ENCODE measurements at places on chromosomes 6 and 20.

- DNase-seq = no peak
Observed at GRCh38 chr6:154468760-154469159, 41.7 kb downstream of the CNKSR3 start.

DNA sequence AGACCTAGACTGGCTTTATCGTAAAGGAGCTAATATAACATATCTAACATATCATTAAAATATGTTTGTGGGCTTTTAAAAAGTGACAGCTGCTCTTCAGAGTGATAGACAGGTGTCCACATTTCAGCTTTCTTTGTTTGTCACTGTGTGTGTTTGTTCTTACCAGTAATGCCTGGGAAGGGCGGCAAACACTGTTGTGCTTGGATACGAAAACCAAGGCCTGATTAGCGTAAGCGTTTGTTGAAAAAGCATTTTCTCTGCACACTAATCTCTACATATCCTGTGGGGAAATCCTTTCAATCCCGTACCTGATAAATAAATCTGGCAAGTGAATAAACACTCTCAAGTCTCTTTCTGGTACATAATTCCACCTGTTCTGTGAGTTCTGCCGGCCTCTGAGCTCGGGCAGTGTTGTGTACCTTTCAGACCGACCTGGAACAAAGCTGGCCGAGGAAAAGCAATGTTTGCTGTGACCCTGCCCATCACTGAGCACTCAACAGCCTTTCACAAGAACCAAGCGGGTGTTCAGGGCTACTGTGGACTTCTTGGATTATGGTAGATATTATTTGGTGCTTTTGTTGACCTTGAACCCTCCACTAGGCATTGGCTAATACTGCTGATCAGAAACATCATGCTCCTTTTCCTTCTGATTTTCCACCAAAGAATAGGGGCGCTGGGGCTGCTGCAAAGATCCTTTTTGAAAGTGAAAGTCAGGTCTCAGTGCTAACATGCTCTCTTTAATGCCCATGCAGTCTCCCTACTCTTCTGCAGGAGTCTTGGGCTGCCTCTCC lies 100.4 kb downstream of the CD83 start:
- DNase-seq = no peak

DNA sequence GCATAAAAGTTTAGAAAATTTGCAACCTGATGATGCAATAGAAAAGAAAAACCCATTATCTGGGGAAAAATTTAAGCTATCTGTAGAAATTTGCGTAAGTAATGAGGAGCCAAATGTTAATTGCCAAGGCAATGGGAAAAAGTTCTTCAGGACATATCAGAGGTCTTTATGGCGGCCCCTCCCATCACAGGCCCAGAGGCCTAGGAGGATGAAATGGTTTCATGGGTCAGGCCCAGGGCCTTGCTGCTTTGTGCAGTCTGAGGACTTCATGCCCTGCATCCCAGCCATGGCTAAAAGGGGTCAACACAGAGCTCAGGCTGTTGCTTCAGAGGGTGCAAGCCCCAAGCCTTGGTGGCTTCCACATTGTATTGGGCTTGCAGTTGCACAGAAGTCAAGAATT lies 582.8 kb downstream of the COL12A1 start:
- no peak for DNase-seq

- DNase-seq = no peak
Observed at GRCh38 chr6:167236239-167236571, 54.9 kb upstream of the UNC93A start.

DNA sequence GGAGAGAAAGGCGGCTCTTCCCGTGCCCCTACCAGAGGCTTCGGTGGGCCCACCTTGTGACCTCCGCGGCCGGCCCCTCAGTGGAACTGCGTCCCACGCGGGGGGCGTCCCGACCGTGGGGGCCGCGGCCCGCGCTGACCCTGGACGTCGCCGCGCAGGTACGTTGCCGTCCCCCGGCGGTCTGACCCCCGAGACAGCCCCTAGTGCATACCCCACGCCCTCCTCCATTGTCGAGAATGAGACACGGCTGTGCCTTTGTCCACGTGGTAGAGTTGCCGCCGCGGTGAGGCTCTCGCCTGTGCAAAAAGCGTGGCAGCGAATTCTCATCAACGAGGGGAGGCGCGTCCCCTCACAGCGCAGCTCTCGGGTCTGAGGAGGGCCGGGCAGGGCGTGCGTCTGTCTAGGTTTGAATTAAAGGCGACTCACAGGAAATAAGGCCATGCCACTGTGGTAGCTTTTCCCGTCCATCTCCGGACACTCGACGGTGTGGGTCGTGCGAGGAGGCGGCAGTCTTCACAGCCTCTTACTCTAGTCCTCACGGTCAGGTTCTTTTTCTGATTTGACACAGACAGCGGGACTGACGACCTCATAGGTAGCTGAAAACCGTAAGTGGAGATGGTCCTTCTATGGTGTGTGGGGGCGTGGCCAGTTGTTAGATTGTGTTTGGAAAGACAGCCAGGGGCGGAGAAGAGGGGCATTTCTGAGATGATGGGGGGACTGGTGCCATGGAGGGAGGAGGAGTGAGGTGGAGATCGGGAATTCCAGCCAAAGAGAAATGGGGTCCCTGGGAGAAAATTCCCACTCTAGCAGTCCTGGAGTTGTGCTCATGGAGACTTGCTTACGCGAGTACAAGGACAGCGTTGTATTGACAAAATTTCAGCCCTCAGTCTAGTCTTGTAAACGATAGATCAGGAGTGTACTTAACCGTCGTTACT lies 580 bp downstream of the NXT1 start:
- DNase-seq = no peak

GRCh38 chr6:17967668-17968518 lies 19.5 kb downstream of the KIF13A start:
- no peak for DNase-seq

DNA sequence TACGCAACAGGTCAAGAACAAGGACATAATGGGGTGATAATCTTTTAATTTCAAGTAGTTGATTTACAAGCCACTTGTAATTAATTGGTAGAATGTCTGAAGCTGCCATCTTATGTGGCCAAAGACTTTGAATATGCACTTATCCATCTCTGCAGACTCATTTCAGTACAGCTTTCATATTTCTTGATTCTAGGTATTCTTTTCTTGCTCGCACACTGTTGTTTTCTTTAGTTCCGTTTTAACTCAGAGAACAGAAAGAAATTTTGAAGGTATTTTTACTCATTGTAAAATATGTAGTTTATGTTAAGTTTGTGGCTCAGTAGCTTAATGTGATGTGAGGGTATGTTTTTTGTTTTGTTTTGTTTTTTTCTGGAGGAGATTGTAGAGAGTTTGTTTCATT lies 73.9 kb downstream of the UBR2 start:
- DNase-seq = no peak

DNA sequence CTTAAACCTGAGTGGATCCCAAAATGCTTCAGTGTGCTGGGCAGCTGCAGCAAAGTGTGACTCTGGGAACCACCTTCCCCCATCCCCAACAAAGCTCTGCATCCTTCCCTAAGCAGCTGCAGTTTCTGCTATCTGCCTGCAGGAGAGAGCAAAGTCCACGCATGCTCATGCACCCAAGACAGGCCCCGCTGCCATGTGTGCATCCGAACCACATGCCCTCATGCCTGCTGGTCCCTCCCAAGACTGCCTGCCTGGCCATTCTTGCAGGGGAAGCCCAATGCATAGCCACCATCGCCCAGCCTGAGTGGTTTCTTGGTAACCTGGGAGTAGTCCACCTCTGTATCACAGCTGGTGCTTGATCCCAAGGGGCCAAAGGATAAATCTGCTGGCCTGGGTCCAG lies 94.3 kb upstream of the OLIG3 start:
- no peak for DNase-seq

GRCh38 chr6:134663356-134663755 lies 286.5 kb downstream of the ALDH8A1 start:
- DNase-seq = no peak

- DNase-seq = no peak
Observed at GRCh38 chr6:115704028-115704427, 356.7 kb downstream of the FRK start.

- DNase-seq = no peak
Observed at GRCh38 chr6:44699082-44699481, 311.6 kb downstream of the CDC5L start.

- DNase-seq = no peak
Observed at GRCh38 chr6:169626649-169627048, 75.2 kb downstream of the WDR27 start.

DNA sequence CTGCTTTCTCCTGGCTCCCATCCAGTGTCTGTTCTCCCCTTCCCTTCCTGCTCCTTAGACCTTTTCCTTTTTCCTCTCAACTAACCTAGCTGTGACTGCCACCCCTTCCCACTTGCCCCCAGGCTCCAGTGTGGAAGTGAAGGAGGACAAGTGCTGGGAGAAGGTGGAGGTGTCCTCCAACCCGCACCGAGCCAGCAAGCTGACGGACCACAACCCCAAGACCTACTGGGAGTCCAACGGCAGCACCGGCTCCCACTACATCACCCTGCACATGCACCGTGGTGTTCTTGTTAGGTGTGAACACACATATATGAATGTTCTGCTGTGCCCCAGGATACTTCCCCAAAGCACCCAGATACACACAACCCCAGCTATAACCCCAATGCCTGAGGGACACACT lies 18.5 kb downstream of the CUL9 start:
- DNase-seq = no peak

- DNase-seq = no peak
Observed at GRCh38 chr20:56986931-56987720, 279.3 kb downstream of the BMP7 start.

GRCh38 chr6:113078791-113079190 lies 731.7 kb downstream of the RFPL4B start:
- DNase-seq = no peak

- peak; percentile 24 for DNase-seq
Observed at GRCh38 chr20:4973330-4974097, 27.8 kb downstream of the SLC23A2 start.

- no peak for DNase-seq
Observed at GRCh38 chr6:36075656-36076055, 48.0 kb downstream of the MAPK14 start.

- DNase-seq = peak; percentile 61
Observed at GRCh38 chr6:36241728-36242127, 28.1 kb upstream of the PNPLA1 start.

- DNase-seq = no peak
Observed at GRCh38 chr6:116945809-116946208, 68.8 kb downstream of the RFX6 start.

DNA sequence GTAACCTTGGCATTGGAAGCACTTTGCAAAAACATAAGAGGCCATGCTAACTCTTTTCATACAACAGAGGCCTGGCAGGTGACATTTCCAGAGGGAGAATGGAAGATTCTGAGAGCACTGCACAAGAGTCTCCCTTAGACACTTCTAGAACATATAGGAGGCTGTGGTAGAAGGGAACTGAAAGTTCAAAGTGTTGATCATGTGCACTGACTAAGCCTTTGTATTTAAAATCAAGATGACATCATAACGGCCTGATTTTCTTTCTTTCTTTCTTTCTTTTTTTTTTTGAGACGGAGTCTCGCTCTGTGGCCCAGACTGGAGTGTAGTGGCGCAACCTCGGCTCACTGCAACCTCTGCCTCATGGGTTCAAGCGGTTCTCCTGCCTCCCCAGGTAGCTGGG lies 26.8 kb upstream of the DNAAF9 start:
- DNase-seq = no peak

GRCh38 chr20:5557123-5557522 lies 193.1 kb upstream of the SHLD1 start:
- peak; percentile 29 for DNase-seq

DNA sequence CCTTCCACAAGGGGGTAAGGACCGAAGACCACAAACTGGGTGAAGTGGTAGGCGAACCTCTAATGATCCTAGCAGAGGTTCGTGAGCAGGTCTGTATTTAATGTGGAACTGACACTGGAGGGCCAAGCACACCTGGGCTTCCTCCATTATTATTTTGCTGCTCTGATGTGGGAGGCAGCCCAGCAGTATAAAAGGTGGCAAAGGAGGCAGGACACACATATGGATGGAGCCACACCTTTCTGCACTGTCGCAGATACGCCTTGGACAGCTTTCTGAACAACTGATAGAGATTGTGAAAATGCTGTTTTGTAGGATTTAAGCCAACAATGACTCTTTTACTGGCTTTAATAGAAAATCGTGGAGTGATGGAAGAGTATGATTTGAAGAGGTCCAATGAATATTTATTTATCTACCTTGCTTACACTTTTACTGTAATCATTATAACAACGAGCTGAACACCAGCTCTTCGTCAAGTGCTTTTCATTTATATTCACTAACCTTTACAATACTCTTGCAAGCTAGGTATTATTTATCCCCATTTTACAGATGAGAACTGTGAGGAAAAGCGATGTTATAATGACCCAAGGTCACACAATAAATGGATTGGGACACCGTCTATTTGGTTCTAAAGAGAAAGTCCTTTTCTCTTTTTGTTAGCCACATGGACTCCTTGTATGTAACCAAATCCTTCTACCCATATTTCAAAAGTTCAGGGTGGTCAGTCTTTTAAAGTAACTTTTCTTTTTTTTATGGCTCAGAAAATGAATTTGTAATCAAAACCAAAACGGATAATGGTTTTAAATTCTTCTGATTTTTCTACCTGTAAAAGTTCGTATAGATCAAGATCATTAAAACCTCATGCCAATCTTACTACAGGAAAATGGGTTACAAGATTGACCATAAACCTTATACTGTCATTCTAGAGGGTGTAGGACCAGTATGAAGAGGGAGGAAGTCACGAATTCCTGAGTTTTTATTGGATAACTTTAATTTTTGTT lies 116.9 kb downstream of the UTRN start:
- no peak for DNase-seq

GRCh38 chr20:47878601-47879027 lies 93.3 kb upstream of the SULF2 start:
- DNase-seq = no peak

DNA sequence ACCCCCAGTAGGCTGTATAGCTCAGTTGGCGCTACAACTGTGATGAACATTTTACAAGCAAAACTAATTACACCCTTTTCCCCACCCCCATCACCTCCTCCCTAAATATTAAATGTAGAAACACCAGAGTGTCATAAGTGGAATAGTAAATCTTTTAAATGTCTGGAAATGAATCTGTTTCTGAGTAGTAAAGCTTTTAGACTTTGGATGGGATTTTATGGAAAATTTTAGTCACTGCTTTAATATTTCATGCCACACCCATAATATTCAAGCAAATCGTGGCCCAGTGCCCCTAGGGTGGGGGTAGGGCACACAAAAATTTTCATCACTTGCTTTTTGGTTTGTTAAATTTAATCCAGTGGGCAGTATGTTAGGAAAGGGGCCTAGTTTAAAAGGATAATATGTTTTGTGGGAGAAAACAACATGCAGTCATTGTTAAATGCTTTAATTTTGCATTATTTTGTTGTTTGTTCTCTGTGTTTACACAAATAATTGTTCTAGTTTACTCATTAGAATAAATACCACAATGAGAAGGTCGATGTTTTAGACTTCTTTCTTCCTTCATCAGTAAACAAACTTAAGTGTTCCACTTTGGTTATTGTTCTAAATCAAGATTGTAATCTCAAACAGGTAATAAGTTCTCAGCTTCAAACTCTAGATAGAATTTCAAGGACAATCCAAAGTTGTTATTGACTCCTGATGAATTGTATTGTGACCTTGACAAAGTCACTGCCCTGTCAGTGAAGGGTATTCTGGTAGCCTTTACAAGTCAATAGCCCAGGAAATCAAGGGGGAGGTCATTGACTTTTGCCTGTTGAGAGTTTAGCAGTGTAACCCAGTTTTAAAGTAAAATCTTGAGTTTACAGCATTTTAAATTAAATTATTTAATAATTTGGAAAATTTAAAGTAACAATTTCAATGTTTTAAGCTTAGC lies 79.2 kb downstream of the CBFA2T2 start:
- no peak for DNase-seq
